IPS DF 19.7 (cell line): ENCODE measurements at places on chromosomes 2 and 18.

GRCh38 chr2:144512891-144513351 is 7.0 kb downstream of the ZEB2 start:
- no peak for DNase-seq

DNA sequence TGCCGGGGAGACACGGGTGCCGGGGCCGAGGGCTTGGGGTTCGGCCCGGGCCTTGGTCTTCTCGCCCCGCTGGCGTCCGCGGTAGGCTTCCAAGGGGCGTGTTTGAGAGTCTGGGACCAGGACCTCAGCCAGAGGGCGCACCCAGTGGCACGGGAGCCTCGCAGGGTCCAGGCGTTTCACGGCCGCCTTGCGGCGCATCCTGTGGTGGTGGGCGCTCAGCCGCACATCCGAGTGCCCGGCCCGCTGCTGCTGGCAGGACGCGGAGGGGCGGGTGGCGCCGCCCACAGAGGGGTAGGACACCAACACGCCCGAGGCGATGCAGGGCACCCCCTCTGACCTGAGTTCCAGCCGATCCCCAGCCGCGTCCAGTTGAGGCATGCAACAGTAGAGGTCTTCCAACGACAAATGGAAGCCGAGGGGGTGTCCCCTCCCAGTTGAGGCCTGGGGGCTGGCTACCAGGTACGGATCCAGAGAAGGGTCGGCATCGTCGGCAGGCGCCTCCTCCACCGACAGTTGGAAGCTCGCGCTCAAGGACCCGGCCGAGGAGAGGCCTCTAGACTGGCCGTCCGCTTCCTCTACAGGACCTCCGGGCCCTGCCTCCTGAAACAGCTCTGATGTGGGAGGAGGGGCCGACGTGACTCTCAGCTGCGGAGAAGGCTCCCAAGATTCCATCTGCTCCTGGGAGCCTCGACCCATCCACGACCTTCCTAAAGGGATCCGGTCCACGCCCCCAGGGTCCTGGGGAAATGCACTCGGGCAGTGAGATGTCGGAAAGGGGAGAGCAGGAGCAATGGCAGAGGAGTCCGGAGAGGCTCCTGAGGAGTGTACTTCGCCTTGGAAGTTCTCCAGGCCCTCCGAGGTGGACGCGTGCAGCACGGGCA is 6.3 kb downstream of the C2orf81 start:
- no peak for DNase-seq

DNA sequence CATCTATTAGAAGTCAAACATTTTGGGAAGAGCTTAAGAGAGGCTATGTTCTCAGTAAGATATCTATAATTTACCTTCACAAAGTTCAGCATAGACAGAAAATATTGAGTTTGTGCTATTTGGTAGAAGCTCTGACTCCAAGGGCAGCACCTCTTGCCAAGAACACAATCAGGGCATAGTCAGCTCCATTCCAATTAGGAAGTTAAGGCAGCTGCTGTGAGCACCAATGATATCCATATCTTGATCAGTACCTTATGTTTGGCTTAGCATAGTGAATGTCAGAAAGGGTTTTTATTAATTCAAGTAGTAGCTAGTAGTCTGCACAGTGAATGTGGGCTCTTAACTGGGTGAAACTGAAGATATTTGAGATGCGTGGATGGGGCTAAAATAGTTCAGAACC is 86.4 kb upstream of the SPRED2 start:
- DNase-seq: no peak

DNA sequence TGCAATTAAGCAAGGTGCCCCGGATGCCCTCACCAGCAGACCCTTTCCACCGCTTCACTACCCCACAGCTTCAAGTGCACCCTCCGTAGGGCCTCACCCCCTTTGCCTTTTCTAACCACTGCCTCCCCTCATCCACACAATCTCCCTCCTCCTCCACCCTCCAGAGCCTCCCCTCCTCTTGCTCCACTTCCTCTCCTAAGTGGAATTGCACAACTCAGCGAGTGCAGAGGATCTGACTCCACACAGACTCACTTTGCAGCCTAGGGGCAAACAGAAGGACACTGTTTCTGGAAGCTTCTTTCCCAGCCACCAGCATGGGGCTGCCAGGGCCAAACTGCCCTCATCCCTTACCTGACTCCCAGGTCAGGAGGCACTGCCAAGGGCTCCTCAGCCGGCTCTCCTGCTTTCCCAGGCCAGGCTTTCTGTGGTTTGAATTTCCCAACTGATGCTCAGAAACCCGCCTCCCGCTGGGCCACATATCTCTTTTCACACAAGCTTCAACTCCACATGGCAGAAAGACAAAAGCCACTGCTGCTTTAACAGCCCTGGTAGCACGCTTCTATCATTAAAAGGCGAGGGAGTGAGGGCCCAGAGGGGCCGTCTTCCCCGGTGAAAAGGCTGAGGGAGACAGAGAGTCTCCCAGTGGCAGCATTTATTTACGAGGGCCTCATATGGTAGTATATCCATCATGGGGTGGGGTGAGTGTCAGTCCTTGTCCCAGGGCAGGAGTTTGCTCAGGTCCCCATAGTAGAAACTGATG is 74.7 kb upstream of the MGAT4A start:
- DNase-seq: no peak

- no peak for DNase-seq
Measured at GRCh38 chr18:23136326-23137096, 1.2 kb downstream of the CABLES1 start.
